NCI-H2107 (cell line): ENCODE measurements at places on chromosomes 1 and 21.

DNA sequence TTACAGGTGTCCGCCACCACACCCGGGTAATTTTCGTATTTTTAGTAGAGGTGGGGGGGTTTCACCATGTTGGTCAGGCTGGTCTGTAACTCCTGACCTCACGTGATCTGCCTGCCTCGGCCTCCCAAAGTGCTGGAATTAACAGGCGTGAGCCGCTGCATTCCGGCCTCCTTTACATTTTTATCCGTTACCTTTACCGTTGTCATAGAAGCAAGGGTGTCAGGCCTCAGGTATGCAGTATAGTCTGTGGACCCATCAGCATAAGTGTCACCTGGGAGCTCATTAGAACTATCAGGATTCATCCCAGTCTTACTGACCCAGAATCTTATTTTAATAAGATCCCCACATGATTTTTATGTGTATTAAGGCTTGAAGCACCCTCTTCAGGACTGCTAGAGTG lies 5.4 kb downstream of the CDC42 start:
- no peak for DNase-seq

- DNase-seq, result peak; percentile 36
These were observed 8.7 kb downstream of the PLEKHA6 start for GRCh38 chr1:204350857-204351573.

DNA sequence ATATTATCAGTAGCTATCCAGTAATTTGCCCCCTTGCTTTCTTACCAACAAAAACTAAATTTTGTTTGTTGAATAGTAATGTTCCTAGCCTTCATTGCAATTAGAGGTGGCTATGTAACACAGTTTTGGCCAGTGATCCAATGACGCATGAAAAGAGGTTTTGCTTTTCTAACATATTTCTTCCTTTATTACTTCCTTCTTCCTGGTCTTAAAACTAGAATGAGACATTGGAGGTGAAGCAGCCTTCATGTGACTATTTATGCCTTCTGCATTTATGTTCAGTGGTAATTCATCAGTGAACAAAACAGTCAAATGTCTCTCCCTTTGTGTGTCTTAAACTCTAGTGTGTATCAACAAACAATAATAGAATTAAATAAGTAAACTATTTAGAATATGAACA lies 35.5 kb downstream of the LRIF1 start:
- DNase-seq, result no peak

GRCh38 chr1:56940039-56940438 lies 25.8 kb downstream of the C8B start:
- no peak for DNase-seq

DNA sequence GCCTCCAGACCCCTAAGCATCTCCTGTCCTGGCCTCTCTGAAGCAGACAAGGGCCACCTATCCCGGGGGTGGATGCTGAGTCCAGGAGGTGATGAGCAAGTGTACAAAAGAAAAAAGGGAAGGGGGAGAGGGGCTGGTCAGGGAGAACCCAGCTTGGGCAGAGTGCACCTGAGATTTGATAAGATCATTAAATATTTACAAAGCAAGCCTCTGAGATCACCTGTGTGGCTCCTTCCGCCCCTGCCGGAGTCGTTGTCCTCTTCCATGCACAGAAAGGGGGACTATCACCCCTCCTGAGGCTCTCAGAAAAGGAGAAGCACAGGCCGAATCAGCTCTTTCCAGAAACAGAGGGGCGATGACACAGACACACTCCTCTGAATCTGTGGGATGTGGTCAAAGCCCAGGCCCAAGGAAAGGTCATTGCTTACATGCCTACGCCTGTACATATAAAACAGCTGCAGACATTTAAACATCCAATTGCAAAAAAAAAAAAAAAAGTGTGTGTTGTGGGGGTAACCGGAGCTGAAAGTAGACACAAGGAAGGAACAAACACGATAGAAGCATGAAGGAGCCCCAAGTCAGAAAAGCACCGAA lies 30.9 kb downstream of the PRSS38 start:
- DNase-seq, result no peak

- DNase-seq, result no peak
These were observed 27.9 kb downstream of the RIMS3 start for GRCh38 chr1:40637470-40638007.

DNA sequence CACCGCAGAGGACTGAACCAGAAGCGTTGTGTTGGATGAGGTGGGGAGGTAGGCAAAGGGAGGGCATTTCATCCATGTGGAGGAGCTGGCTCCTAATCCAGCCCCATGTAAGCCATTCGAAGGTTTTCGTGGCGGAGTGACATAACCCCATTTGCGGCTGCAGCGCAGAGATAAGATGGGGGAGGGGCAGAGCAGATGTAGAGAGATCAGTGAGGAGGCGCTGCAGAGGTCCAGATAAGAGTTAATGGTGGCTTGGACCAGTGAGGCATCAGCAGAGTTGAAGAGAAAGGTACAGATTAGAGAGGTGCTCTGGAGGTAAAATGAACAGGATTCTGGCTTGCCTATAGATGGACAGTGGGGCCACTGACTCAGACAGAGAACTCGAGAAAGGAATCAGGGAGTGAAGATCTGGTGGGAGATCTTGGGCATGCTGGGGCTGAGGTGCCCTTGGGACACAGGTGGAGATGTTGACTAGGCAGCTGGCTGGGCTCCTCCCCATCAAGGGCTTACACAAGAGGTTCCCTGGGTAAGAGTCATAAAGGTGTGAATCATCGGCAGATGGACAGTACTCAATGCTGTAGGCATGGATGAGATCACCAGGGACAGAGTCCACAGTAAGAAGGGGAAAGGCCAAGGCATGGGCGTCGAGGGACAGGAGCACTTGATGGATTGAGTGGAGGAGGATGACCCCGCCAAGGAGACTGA lies 7.8 kb upstream of the PTPRF start:
- DNase-seq, result no peak

- DNase-seq, result no peak
These were observed 1.7 kb downstream of the RCC2 start for GRCh38 chr1:17437580-17438317.

DNA sequence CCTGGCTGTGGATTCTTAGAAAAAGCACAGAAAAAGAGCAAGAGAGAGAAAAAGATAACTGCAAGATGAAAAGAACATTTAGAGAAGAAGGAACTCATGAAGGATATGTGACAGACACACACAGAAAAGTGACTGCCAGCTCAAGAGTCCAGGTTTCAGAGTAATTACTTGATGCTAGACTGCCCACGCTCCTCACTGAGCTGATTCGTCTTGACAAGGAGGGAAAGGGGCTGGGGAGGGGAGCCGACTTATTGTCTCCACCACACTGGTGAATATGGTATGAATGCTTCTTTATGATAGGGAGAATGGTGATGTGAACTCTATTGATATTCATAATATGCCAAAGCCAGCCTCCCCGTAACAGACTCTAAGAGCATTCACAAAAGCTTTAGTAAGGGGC lies 140.4 kb downstream of the BRINP2 start:
- no peak for DNase-seq

DNA sequence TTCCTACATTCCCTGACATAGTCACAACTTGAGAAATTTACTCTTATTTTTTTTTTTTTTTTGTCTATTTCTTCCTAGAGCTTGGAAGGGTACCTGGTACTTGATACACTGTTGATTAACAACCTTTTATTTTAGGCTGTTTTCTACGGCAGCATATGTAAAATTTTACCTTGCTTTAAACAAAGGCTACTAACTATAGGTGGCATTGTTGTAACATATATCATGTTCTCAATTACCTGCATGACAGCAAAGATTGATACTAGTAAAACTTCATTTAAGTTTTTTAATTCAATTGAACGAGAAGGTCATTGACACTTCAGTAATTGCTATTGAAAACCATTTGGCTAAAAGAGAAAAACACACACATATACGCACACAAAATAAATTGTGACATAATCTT lies 238.3 kb upstream of the ESRRG start:
- DNase-seq, result no peak

DNA sequence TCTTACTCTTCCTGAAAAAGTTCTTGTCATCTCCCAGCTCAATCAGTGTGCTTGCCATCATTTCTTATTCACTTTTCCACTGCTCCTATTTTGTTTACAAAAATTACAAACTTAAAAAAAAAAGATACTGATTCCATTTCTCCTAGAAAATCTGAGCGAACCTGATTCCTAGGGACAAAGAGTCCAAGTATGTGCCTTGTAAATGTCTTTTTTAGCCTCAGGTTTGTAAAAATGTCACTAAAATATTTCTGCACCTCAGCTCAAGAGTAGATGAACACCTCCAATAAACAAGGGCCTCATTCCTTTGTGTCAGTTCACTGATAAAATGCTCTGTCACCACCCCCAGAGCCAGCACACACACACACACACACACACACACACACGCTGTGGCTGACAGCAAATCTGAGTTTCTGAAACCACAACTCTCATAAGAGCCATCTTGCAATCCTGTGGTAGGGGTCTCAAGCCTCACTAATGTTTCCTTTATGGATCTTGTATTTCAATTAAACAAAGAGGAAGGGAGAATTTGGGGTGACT lies 299.2 kb downstream of the PBX1 start:
- DNase-seq, result no peak

GRCh38 chr21:43766734-43767497 lies 9.2 kb downstream of the CSTB start:
- DNase-seq, result no peak

DNA sequence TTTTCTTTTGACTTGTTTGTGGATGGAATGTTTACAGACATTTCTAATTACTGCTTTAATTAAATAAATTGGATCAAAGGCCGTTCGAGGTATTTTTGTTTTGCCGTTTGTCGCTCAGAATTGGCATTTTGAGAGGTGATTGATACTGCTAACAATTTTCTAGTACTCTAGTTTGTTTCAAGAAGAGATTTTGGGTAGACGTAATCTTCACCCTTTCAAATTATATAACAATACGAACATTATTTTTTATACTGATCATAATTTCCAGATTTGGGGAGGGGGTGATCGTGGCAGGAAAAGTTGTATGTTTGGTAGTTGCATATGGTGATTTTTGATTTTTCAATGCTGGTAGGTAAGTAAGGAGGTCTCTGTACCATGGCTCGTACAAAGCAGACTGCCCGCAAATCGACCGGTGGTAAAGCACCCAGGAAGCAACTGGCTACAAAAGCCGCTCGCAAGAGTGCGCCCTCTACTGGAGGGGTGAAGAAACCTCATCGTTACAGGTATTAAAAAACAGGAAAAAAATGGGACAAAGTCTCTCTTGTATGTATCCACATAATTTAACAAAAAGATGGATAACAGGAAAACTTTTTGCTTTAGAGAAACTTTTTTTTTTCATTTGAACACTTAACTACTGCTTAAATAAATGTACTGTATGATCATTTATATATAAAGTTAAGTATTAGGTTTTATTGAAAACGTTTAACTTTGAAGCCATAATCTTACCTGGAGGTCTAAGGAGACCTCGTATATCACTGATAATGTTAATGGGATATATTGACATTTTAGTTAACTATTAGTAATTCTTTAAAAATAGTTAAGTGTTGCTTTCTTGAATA lies 1.7 kb downstream of the H3-3A start:
- no peak for DNase-seq

DNA sequence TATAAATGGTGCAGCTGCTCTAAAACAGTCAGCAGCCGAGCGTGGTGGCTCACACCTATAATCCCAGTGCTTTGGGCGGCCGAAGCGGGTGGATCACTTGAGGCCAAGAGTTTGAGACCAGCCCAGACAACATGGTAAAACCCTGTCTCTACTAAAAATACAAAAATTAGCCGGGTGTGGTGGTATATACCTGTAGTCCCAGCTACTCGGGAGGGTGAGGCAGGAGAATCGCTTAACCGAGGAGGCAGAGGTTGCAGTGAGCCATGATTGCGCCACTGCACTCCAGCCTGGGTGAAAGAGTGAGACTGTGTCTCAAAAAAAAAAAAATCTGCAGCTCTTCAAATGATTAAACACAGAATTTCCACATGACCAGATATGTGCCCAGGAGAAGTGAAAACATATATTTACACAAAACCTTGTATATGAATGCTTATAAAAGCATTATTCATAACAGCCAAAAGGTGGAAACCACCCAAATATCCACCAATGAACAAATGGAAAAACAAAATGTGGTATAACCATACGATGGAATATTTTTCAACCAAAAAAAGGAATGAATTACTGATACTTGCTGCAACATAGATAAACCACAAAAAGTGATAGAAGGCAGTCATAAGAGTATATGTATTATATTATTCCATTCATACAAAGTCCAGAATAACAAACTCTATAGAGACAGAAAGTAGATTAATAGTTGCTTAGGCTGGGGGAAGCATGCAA lies 14.1 kb downstream of the EPS15 start:
- no peak for DNase-seq

DNA sequence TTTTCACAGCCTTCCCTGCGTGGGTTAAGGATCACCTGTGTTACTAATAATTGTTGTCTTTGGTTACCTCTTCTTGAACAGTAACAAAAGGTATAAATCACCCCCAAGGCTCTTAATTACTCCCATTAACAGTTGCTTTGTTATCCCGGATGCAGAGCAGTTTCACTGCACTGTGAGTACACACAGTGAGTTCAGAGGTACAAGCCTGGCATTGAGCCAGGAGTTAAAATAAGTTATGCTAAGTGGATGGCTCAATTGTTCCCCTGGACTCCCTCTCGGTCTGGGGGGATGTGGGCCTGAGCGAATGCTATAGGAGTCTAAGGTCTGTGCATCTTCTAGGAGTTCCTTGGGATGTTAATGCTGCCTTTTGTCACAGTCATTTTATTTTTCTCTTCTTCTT lies 258.3 kb downstream of the ATG4C start:
- peak; percentile 56 for DNase-seq

GRCh38 chr1:246270236-246270635 lies 236.8 kb downstream of the SMYD3 start:
- no peak for DNase-seq

DNA sequence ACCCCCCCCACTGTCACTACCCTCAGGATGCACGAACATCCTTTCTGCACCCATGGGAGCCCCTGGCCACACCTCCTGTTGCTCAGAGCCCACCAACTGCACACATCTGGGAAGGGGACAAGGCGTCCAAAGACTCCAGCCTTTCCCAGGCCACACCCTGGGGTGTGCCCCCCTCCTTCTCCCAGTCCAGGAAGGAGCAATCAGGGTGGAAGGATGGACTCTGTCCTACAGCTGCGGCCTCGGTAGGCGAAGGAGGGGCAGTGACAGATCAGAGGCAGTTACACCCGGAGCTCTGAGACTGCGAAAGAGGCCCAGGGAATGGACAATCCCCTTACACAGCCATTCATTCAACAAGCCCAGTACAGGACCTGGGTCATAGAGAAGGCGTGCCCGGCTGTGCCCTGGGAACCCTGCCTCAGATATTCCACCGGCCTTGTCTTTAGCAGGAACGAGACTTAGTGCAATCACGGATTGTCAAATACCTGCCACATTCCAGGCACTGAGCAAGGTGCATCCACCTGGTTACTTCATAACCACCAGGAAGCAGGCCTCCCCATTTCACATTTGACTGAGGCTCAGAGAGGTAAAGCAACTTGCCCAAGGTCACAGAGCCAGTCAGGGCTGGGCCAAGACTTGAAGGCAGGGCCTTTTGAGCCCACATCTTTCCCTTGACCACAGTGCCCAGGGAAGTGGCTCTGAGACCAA lies 9.4 kb downstream of the HSPG2 start:
- DNase-seq, result no peak
